Brain microvascular endothelial cell (primary cell): ENCODE measurements at places on chromosomes 4 and X.

- no peak for DNase-seq
Measured at GRCh38 chr4:53626491-53626890, 35.2 kb upstream of the LNX1 start.

DNA sequence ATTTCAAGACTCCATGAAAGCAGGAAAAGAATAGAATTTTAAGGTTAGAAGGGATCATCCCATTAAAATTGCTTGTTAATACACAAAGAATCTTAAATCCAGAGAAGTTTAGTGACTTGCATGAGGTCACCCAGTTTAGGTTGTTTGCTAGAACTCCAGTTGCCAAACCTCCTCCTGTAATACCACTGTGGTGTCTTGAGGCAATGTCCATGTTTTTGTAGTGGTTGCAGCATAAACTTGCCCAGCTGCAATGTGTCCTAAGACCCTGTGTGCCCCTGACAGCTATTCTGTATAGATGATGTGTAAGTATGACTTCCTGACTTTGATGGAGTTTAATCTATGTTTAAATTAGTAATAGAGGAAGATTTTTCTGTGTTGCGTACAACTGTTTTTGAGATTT, 6.3 kb downstream of the SFRP2 start:
- DNase-seq = no peak

DNA sequence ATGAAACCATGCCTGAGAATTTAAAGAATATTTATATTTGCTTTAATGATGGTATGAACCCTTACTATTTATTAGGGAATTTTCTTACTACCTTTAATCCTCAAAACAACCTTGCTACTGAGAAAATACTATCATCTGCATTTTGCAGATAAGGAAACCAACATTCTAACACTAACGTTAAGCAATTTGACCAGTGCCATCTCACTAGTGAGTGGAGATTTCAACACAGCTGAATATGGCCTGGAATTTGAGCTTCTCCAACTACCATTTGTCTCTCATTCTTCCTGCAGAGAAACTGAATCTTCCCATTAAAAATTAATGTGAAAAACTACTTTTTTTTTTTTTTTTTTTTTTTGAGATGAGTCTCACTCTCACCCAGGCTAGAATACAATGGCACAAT, 380.9 kb upstream of the SMIM31 start:
- DNase-seq = no peak

- DNase-seq = no peak
Measured at GRCh38 chrX:108310506-108310905, 127.7 kb downstream of the COL4A6 start.

DNA sequence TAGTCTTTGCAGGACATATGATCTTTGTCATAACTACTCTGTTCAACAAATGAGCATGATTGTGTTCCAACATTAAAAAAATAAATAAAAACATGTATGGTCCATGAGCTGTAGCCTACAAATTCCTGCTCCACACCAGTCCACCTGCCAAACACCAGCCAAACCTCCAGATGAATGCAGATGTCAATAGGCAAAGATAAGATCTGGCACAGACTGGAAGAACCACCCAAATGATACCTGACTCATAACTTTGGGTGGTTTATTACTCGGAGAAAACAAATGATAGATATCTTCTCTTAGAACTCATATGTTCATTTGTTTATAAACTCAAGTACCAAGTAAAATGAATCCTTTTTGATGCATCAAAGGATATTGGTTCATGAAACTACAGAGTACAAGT, 425.1 kb downstream of the GBA3 start:
- no peak for DNase-seq
